ENCODE measurements at places on chromosomes 6 and 20. TPM values are rescaled to one million over a fixed set of nuclear protein-coding genes. Genes with fewer than 3 reads are reported as not detected.

CCN2 gene
- 2,886 TPM for total RNA-seq

EPPIN gene
- total RNA-seq = not detected

ULBP2 gene
- 7.0 TPM for total RNA-seq

C6orf15 gene
- total RNA-seq = not detected

TRIM10 gene
- total RNA-seq = not detected

WFDC2 gene
- total RNA-seq = not detected

MDN1 gene
- 39.6 TPM for total RNA-seq

LST1 gene
- total RNA-seq = 2.0 TPM

HDGFL1 gene
- total RNA-seq = not detected

HCRTR2 gene
- total RNA-seq = not detected

UNC5CL gene
- 0.32 TPM for total RNA-seq

FAM184A gene
- total RNA-seq = 0.95 TPM

CST1 gene
- not detected for total RNA-seq

OTOR gene
- not detected for total RNA-seq

PHACTR1 gene
- total RNA-seq = 23.2 TPM

GPR63 gene
- 0.13 TPM for total RNA-seq

CAP2 gene
- total RNA-seq = 18.0 TPM

BPIFB1 gene
- not detected for total RNA-seq

BPIFB4 gene
- not detected for total RNA-seq

SERINC3 gene
- 83.7 TPM for total RNA-seq

LY6G6F gene
- not detected for total RNA-seq

COX7A2 gene
- total RNA-seq = 426 TPM

FERMT1 gene
- total RNA-seq = 1.5 TPM

FITM2 gene
- total RNA-seq = 7.7 TPM

SLC17A4 gene
- not detected for total RNA-seq

All from endothelial cell of umbilical vein (primary cell).